Right hindlimb (tissue), 1 donor: ENCODE measurements at places on chromosomes 6 and 20.

- DNase-seq, result no peak
These were observed 58.3 kb downstream of the TENT5A start for GRCh38 chr6:81694207-81694606.

- DNase-seq, result no peak
These were observed 90.4 kb upstream of the HIVEP1 start for GRCh38 chr6:11921751-11922150.

DNA sequence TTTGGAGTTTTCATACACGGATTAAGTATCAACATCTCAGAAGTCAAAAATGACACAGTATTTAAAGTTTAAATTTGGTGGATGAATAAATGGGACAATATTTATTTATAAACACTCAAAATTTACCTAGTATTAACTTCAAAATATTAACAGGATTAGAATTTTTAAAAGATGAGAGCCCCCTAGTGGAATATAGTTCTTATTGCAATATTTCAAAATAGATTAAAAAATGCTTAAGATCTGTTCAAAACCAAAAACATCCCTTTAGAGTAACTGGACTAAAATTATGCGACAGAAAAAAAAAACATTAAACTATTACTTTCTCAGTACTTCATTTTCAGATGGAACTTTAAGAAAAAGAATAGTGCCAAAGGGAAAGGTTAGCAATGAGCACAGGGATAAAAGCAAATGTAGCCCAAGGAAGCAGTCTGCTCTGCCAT, 56.6 kb downstream of the SNX14 start:
- DNase-seq, result no peak

- DNase-seq, result no peak
These were observed 258.0 kb upstream of the TAB2 start for GRCh38 chr6:149059557-149059956.

DNA sequence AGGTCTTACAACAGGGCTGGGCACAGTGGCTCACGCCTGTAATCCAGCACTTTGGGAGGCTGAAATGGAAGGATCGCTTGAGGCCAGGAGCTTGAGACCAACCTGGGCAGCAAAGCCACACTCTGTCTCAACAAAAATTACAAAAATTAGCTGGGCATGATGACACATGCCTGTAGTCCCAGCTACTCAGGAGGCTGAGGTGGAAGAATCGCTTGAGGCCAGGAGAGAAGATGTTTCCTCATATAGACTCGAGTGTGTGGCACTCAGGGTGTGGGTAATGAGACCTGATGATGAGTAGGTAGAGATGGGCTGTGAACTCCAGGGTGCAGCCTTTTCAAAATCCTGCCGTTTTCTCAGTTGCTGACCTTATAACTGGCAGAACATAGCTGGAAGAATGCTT, 125.3 kb upstream of the FOXO3 start:
- no peak for DNase-seq

DNA sequence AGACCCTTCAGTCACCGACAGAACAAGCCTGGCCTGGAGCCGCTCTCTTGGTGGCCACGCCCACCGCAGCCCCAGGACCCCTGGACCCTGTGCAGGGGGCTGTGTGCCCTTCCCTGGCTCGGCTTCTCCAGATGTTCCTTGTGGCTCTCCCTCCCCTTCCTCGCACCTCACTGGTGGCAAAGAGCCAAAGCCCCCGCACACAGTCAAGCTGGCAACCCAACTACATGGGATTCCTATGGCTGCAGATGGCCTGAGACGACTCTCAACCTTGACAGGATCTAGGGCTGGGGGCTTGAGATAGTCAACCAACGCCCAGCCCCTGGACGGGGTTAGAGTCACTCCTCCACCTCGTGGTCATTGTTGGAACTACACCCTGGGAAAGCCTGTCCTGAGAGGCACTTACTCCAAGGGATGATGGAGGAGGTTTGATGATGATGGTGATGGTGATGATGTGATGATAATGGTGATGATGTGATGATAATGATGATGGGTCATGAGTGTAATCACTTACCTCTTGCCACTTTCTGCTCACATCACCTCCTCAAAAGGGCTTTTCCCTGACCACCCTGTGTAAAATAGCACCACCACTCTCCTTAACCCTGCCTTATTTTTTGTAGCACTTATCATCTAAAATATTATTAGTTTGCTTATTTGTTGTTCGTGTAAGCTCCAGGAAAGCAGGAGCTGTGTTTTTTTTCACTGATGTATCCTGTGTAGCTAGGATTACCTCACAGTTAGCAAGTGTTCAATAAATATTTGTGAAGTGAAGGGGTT, 278.4 kb downstream of the LRFN2 start:
- peak; percentile 61 for DNase-seq

GRCh38 chr6:3638662-3639061, 112.9 kb downstream of the PXDC1 start:
- no peak for DNase-seq

- no peak for DNase-seq
These were observed 364.7 kb upstream of the DEFB115 start for GRCh38 chr20:30892541-30893345.

GRCh38 chr6:45507186-45507585, 129.5 kb upstream of the SUPT3H start:
- no peak for DNase-seq
